ENCODE measurements at places on chromosomes 12 and 14.

DNA sequence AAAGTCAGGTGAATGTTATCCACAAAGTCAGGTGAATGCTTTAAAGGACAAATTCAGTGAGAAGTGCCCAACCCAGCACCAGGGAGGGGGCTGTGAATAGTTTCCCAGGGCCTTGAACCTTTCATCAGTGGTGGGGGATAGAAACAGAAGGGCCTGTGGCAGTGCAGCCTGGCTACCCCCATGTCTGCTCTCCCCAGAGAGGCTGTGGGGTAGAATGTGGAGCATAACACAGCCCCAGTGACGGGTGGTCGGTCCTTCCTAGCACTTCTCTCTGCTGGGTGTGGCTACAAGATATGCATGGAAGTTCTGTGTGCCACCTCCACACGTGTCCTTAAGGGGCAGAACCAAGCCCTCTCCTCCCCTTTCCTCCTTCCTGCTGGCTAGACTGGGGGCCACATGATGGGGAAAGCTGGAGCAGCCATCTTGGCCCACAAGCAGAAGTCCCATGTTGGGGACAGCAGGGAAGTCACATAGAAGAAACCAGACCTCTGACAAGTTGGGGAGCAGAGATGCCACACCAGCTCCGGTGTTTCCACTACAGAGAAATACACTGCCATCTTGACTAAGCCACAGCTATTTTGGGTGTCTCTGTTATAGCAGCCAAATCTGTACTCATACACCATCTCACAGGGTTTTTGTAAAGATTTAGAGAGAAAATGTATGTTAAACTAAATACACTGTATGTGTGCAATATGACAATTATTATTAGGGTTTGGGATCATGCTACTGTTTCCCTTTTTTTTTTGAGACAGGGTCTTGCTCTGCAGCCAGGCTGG, 17.0 kb downstream of the RITA1 start:
- DNase-seq = no peak

- no peak for DNase-seq
These were observed 122.9 kb downstream of the MYRFL start for GRCh38 chr12:69947897-69948296.

GRCh38 chr14:75333606-75334548, 55.2 kb downstream of the FOS start:
- no peak for DNase-seq

DNA sequence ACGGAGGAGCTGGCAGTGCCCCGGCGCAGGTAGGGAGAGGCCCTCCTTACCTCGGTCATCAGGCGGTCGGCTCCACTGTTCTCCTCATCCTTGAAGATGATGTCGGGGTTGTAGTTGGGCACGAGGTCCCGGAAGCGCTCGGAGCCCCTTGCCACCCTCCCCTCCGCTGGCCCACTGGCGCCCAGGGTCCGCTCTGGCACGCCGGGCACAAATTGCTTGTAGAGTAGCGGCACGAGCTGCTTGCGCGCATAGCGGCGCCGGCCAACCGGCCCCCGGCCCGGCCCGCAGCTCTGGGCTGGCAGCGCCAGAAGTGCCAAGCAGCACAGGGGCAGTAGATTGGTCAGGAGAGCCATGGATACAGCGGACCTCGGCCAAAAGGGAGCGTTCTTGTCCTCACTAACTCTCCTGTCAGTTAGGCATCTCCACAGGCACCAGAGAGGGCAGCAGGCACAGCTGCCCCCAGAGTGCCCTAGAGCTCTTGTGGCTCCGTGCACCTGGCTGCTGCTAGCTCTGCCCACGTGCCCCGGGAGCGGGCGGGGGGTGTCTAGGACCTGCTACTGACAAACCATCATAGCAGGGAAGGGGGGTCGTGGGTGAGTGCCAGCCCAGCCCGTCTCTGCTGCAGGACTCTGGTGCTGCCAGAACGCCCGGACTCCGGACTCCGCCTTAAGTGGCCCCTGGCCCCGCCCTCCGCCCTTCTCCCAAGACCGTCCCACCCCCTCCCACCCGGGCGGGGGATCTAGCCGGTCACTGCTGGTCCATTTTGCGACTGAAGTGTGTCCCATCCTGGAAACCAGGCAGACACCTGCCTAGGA, at the start of gene DHH:
Gene DHH (minus strand): TSS at position 642 of the 815 bp plus-strand sequence. CDS start 289 bp downstream, at position 353.
- peak; percentile 49 for DNase-seq

DNA sequence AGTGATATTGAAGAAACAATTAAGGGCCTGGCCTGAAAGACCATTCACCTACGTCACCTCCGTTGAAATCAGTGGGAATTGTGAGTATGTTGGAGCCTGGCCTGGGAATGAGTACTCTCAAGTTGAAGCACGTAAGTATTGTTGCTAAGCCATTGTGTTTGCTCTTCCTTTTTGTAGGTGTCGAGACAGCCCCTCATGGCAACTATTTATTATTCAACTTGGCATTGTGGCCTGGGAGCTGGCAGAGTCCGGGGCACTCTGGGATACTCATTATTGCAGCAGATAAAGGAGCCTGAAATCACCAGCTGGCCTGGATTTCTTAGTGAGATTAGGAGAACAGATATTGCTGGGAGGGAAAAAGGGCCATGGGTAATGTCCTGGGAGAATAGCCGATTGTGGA, 147.4 kb downstream of the C12orf75 start:
- no peak for DNase-seq

DNA sequence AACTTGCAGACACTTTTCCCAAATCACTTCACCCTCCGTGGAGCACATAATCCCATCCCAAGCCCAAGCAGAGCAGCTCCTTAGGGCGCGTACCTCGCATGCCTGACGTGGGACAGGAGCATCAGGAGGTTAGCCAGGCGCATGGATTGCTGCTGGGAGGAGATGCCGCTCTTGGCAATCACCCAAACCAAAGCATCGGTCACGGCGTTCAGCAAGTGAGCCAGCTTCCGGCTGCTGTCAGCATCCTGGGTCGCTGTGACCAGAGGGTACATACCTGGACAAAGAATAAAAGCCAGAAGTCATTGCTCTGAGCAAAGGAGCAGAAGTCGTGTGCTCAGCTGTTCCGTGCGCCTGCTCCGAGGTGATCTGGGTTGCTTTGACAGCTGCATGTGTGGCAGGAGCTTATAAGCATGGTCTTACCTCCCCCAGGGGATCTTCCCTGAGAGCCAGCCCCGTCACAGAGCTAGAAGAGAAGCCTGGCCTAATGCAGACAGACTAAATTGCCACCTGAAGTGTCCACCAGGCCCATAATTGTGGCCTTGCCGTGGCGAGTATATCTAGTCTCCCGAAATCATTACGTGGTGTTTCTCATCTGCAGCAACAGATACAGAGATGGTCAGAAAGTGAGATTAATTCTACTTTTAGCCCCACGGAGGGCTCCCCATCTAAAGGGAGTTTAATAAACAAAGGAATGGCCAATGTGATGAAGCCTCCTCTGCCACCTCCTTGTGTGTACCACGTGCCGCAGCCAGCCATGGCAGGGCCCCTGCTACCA, 59.1 kb downstream of the ESR2 start:
- no peak for DNase-seq

GRCh38 chr12:19706936-19707335, 267.6 kb downstream of the AEBP2 start:
- DNase-seq = no peak

- DNase-seq = no peak
These were observed 14.6 kb downstream of the MEG3 start for GRCh38 chr14:100840286-100841065.

DNA sequence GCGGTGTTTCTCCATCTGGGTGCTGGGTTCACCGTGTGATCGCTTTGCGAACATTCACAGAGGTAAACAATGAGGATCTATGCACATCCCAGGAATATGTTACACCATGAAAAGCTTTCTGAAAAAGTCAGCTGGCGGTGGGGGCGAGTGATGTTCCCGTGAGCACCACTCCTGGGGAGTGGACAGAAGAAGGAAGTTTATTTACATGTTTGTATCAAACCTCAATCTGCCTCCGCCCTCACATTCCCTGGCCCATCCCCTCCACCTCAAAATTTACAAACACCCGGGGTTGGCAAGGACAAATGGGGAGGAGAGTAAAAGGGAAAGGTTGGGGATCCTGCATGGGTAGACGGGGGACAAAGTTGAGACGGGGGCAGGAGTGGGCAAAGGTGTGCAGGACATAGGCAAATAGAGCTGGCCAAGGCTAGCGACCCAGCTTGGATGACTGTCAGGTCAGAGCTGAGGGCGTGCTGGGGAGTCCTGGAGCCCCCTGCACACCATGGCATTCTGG, 6.9 kb downstream of the TNFRSF1A start:
- no peak for DNase-seq

DNA sequence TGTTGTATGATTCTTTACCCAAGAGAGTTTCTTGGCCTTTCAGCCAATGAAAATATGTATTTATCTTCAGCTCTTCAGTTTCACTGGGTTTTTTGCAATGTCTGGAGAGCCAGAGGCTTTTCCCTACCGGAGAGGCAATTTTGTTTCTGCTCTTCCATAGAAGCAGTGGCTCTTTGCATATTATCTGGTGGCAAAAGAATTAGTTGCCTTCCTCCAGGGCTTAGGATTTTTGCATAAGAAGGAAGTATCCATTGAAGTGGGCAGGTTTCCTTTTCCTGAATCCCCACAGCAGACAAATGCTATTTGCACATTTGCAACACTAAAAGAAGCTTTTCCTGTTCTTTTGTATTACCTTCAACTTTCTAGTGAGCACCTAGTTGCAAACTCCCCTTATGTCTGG, 75.2 kb downstream of the NTS start:
- no peak for DNase-seq

DNA sequence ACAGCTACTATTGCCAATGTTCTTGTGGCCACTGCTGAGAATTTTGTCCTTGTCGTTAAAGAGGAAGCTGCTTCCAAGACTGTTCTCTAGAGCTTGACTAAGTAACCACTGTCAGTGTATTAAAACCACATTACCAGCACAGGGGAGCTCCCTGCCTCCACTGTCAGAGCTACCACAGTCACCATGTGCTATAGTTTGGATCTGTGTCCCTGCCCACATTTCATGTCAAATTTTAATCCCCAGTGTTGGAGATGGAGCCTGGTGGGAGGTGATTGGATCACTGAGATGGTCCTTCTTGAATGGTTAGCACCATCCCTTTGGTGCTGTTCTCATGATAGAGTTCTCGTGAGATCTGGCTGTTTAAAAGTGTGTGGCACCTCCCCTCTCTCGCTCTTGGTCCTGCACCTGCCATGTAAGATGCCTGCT, 23.2 kb upstream of the RAP1B start:
- DNase-seq = no peak

DNA sequence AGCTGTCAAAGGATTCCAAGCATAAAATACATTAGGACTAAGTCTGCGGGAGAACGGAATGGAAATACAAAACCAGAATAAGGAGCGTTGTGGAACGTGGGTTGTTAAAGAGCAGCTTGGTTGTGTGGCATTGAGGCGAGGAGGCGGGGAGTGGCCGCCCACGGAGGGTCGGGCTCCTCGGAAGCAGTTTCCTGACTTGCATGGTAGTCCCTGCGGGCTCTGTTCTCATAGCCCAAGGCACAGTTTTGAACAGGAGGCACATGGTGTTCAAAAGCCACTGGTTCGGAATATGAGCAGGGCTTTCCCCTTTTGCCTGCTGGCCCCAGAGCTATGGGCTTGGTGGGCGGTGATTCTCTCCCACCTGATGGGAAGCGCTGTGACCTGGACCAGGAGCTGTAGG, 12.2 kb downstream of the DDX51 start:
- DNase-seq = no peak

- DNase-seq = no peak
These were observed 8.1 kb downstream of the ITGA7 start for GRCh38 chr12:55699471-55700055.

GRCh38 chr14:93186466-93186865, 1.3 kb downstream of the LYSET start:
- DNase-seq = no peak

- no peak for DNase-seq
These were observed 180.8 kb downstream of the CRADD start for GRCh38 chr12:93857991-93858447.

- DNase-seq = no peak
These were observed 44.1 kb downstream of the FBXW8 start for GRCh38 chr12:116954710-116955381.

DNA sequence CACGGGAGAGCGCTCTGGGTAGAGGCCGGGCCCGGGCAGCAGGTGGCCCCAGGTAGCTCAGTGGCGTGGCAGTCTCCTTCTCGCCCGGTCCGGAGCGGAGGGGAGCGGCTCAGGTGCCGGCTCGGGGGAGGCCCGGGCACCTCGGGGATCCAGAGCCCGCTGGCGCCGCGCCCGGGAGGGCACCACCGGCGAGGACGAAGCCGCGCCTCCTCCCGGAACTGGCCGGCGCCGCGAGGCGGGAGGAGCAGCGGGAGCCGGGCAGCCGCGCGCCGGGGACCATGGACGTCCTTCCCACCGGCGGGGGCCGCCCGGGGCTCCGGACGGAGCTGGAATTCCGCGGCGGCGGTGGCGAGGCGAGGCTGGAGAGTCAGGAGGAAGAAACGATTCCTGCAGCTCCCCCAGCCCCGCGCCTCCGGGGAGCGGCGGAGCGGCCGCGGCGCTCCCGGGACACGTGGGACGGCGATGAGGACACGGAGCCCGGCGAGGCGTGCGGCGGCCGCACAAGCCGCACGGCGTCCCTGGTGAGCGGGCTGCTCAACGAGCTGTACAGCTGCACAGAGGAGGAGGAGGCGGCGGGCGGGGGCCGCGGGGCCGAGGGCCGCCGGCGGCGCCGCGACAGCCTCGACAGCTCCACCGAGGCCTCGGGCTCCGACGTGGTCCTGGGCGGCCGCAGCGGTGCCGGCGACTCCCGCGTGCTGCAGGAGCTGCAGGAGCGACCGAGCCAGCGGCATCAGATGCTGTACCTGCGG, 21.5 kb upstream of the GNS start:
- DNase-seq = peak; percentile 89

Data from RPMI8226 (cell line).